Osteoblast (primary cell): ENCODE measurements at places on chromosomes 5 and 9.

DNA sequence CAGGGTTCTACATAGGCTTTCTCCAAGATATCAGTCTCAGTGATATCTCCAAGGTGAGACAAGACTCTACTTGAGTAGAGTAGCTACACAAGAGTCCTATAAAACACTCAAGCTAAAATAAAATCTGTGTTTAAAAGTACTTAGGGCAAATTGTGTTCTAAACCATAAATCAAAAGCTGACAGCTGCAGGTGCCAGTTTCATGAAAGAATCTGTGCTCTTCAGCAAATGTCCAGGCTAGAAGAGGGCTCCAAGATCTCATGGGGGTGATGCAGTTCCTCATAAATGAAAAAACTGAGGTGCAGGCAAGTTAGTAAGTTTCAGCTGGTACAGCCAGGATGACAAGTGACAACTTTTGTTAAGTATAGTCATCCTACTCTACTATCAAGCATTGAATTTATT, 142.8 kb upstream of the TNPO1 start:
- no peak for DNase-seq

- no peak for DNase-seq
Measured at GRCh38 chr5:143614831-143615230, 197.1 kb upstream of the HMHB1 start.

DNA sequence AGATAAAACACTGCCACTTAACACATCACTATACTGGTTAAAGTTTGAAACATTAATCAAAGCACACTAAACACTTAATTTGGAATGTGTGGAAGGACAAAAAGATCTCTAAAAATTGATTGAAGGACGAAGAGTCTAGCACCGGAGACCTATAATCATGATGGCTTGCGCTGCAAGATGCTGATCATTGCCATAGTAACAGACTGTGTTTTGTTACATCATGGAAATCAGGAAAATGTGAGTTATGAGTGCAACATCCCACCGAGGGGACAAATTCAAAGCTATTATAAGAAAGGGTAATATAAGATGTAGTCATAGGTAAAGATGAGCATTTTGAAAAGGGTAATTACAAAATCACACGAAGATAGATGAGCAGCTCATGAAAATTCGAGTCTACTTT, 278.8 kb upstream of the CTNND2 start:
- DNase-seq, result no peak

DNA sequence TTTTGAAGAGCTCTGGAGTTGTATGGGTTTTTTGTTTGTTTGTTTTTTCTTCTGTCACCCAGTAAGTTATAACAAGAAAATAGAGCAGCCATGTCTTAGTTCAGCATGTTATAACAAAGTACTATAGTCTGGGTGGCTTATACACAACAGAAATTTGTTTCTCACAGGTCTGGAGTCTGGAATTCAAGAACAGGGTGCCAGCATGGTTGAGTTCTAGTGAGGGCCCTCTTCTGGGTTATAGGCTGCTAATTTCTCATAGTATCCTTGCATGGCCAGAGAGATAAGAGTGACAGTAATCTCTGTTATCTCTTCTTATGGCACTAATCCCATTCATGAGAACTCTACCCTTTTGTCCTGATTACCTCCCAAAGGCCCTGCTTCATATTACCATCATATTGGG, 114.7 kb downstream of the GIN1 start:
- no peak for DNase-seq

GRCh38 chr5:132641241-132641723, 16.7 kb upstream of the IL13 start:
- no peak for DNase-seq

GRCh38 chr9:75979362-75979761, 88.9 kb downstream of the PCSK5 start:
- DNase-seq, result peak; percentile 63
